ENCODE measurements at places on chromosomes 12 and 14. TPM values are rescaled to one million over a fixed set of nuclear protein-coding genes. Genes with fewer than 3 reads are reported as not detected.

TCL1B gene
- polyA plus RNA-seq: not detected

SMIM41 gene
- polyA plus RNA-seq: not detected

IRF2BPL gene
- polyA plus RNA-seq: 3.8 TPM

- peaks cover 37% of the 10 kb centered on the region for H3K4me1 ChIP-seq
- peak overlapping the region; percentile 79 for H3K4me3 ChIP-seq
- DNase-seq: peak; percentile 17
These were observed 899 bp downstream of the TPCN1 start for GRCh38 chr12:113221997-113222729.

C12orf56 gene
- not detected for polyA plus RNA-seq

DNA sequence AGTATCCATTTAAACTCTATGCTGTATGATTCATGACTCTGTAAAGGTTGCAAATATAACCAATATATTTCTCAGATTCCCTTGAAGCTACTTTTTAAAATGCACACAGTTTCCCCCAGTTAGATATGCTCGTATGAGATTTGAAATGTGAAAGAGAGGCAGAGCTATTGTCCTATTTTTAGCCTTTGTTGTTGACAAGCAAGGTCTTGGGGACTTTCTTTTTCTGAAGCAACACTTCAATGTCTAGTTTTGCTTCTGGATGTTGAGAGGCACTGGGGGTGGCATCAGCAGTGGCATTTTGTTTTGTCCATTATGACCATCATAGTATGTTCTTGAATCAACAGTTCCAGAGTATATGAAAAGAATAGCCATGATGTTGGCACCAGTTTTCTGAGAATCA lies 63.4 kb downstream of the ASCL1 start:
- no peak overlapping the region for H3K27ac ChIP-seq
- DNase-seq: no peak
- no peaks in the 10 kb centered on the region for H3K36me3 ChIP-seq
- no peaks in the 10 kb centered on the region for H3K4me1 ChIP-seq
- no peaks in the 10 kb centered on the region for H3K27me3 ChIP-seq

DNA sequence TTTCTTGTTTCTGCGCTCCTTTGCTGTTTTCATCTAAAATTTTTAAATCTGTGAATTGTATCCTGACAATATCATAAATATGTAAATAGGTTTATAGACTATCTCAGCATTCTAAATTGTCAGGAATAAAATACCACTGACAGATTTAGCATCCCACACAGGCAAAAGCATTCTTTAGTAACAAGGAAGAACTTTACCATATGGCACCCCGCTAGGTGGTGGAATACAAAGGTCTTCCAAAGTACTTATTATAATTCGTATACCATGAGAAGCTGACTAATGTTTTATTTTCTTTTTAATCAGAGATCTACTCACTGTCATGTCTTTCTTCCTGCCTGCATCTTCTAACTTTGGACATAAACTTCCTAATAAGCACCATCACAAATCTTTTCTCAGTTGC lies 328.8 kb upstream of the NOVA1 start:
- no peaks in the 10 kb centered on the region for H3K4me1 ChIP-seq
- H3K27me3 ChIP-seq: no peaks in the 10 kb centered on the region
- H3K4me3 ChIP-seq: no peak overlapping the region
- no peak for DNase-seq
- H3K36me3 ChIP-seq: no peaks in the 10 kb centered on the region

GRCh38 chr12:3655328-3655900 lies 97.5 kb downstream of the CRACR2A start:
- H3K4me3 ChIP-seq: no peak overlapping the region
- no peak for DNase-seq
- H3K27me3 ChIP-seq: no peaks in the 10 kb centered on the region
- H3K4me1 ChIP-seq: no peaks in the 10 kb centered on the region
- no peak overlapping the region for H3K27ac ChIP-seq

- no peaks in the 10 kb centered on the region for H3K36me3 ChIP-seq
- no peaks in the 10 kb centered on the region for H3K27me3 ChIP-seq
- no peak overlapping the region for H3K27ac ChIP-seq
- no peak for DNase-seq
These were observed 634.1 kb downstream of the FSCB start for GRCh38 chr14:43872752-43873655.

ARHGEF25 gene
- polyA plus RNA-seq: not detected

DNA sequence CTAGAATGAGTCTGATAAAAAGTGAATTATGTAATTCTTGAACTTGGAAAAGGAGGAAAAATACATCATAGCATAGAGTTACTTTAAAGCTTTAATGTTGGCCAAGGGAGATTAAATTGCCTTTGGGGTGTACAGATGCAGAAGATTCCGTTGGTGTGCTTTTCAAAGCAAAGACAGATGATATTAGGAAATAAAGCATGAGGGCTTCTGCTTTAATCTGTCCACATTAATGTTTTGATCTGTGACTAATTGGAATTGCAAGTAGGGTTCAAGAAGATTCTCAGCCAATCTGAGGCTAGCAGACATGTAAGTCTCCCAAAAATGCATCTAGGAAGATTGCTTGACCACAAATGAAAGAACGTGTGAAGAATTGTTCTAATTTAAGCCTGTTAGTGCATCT lies 35.2 kb downstream of the LGR5 start:
- H3K36me3 ChIP-seq: no peaks in the 10 kb centered on the region
- no peaks in the 10 kb centered on the region for H3K4me1 ChIP-seq
- no peaks in the 10 kb centered on the region for H3K27me3 ChIP-seq

CCDC177 gene
- not detected for polyA plus RNA-seq

DNA sequence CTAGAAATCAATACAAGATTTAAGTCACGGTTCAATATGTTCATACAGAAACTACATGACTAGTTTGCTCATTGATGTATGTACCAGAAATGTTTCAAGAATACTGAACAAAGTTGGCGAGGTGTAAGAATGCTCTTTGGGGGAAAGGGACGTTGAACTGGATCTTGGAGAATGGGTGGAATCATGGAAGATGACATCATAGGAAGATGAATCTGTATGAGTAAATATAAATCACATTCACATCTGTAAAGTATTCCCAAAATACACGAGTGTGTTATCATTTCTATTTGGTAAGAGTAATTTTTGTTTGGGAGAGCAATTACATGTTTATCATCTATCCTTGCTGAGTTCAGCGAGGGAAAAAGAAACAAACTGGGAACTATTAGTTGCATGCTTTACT lies 162.2 kb upstream of the TMTC1 start:
- H3K4me3 ChIP-seq: no peak overlapping the region
- H3K27ac ChIP-seq: no peak overlapping the region
- no peaks in the 10 kb centered on the region for H3K36me3 ChIP-seq
- H3K27me3 ChIP-seq: no peaks in the 10 kb centered on the region
- no peak for DNase-seq
